Activated naive CD8-positive, alpha-beta T cell treated with anti-CD3 and anti-CD28 coated beads, Interleukin-2, amount 50 U/mL, for 24 hours (primary cell): ENCODE measurements at places on chromosomes 7 and 10.

- no peaks in the 10 kb centered on the region for H3K4me1 ChIP-seq
- no peak overlapping the region for H3K4me3 ChIP-seq
- H3K27ac ChIP-seq = no peak overlapping the region
- H3K27me3 ChIP-seq = peaks cover 5% of the 10 kb centered on the region
- no peak for DNase-seq
Measured at GRCh38 chr7:50939021-50939420, 156.3 kb upstream of the GRB10 start.

- no peaks in the 10 kb centered on the region for H3K4me1 ChIP-seq
- H3K36me3 ChIP-seq = no peaks in the 10 kb centered on the region
- H3K4me3 ChIP-seq = no peak overlapping the region
- no peak overlapping the region for H3K27ac ChIP-seq
- no peaks in the 10 kb centered on the region for H3K27me3 ChIP-seq
Measured at GRCh38 chr10:121536310-121536913, 61.8 kb downstream of the FGFR2 start.

DNA sequence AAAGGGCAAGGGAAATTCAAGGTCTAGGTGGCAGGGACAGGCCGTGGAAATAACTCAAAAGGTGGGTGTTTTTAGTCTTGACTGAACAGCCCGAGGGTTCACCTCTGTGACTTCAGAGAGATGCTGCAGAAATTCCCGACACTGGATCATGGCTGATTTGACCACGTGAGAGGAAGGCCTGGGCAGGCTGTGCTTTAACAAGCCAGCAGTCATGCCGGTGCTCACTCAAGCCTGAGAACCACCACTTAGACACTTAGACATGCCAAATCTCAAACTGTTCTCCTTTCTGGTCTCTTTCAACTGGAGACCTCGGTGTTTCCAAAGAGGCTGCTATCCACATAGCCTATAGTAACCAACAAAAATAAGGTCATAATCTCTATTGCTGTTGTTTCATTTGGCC, 15.4 kb downstream of the TECTB start:
- H3K27me3 ChIP-seq = no peaks in the 10 kb centered on the region
- no peaks in the 10 kb centered on the region for H3K36me3 ChIP-seq
- no peak for DNase-seq

GRCh38 chr10:13165177-13165576, 3.8 kb downstream of the MCM10 start:
- H3K27ac ChIP-seq = no peak overlapping the region
- no peak for DNase-seq
- peaks cover 64% of the 10 kb centered on the region for H3K36me3 ChIP-seq
- H3K27me3 ChIP-seq = peaks cover 1% of the 10 kb centered on the region
- no peak overlapping the region for H3K4me3 ChIP-seq

DNA sequence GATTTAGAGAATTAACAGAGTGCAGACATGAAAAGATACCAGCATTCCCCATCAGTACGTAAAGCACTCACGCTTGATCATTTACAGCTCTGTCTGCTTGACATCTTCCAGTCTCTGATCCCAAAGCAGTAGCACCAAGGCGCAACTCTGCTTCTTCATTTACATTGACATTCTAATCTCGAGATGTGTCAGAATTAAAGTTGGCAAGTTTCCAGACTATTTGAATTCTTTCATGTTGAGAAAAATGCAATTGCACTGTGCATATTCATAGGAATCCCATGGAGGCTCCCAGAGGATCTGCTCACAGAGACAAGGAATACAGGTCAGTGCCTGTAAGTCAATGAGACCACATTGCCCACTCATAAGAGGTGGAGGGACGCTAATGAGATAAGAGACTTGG, 183.9 kb downstream of the LRRN3 start:
- H3K36me3 ChIP-seq = peaks cover 8% of the 10 kb centered on the region
- H3K4me3 ChIP-seq = no peak overlapping the region
- DNase-seq = no peak
- H3K27ac ChIP-seq = no peak overlapping the region

DNA sequence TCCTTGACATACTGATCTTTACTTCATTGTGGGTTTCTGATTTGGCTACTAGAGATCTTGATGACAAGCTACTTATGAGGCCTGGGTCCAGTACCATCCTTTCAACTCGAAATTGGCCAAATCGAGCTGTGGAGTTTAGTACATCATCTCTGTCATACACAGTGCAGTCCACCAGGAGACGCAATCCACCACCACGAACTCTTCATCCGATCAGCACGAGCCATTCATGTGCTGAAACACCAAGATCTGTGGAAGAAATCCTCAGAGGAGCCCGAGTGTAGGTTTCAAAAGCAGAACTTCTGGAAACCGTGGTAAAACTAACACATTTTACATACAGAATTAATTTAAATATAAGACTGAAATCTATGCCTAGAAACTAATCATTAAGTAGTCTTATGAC, 14.2 kb downstream of the DNAJC9 start:
- no peaks in the 10 kb centered on the region for H3K4me1 ChIP-seq
- H3K27ac ChIP-seq = no peak overlapping the region
- no peak overlapping the region for H3K4me3 ChIP-seq
- DNase-seq = no peak
